CD4-positive, alpha-beta memory T cell (primary cell): ENCODE measurements at places on chromosomes 5 and 9. TPM values are rescaled to one million over a fixed set of nuclear protein-coding genes. Genes with fewer than 3 reads are reported as not detected.

Gene TMEM215
- total RNA-seq = not detected

Gene TPPP
- 0.97 TPM for total RNA-seq

Gene GALNT12
- 13.8 TPM for total RNA-seq

- no peaks in the 10 kb centered on the region for H3K36me3 ChIP-seq
- H3K27me3 ChIP-seq = no peaks in the 10 kb centered on the region
- no peak for DNase-seq
- H3K4me3 ChIP-seq = no peak overlapping the region
- no peak overlapping the region for H3K27ac ChIP-seq
These were observed 4.2 kb upstream of the NR5A1 start for GRCh38 chr9:124511426-124511840.

- no peaks in the 10 kb centered on the region for H3K4me1 ChIP-seq
- no peak for DNase-seq
- no peak overlapping the region for H3K4me3 ChIP-seq
- no peaks in the 10 kb centered on the region for H3K36me3 ChIP-seq
- H3K27me3 ChIP-seq = no peaks in the 10 kb centered on the region
These were observed 24.0 kb upstream of the FRMPD1 start for GRCh38 chr9:37626708-37627292.

GRCh38 chr5:35979715-35980114, 11.5 kb downstream of the UGT3A1 start:
- H3K27me3 ChIP-seq = no peaks in the 10 kb centered on the region
- H3K27ac ChIP-seq = no peak overlapping the region
- no peak for DNase-seq
- no peak overlapping the region for H3K4me3 ChIP-seq
- no peaks in the 10 kb centered on the region for H3K4me1 ChIP-seq
- no peaks in the 10 kb centered on the region for H3K36me3 ChIP-seq

DNA sequence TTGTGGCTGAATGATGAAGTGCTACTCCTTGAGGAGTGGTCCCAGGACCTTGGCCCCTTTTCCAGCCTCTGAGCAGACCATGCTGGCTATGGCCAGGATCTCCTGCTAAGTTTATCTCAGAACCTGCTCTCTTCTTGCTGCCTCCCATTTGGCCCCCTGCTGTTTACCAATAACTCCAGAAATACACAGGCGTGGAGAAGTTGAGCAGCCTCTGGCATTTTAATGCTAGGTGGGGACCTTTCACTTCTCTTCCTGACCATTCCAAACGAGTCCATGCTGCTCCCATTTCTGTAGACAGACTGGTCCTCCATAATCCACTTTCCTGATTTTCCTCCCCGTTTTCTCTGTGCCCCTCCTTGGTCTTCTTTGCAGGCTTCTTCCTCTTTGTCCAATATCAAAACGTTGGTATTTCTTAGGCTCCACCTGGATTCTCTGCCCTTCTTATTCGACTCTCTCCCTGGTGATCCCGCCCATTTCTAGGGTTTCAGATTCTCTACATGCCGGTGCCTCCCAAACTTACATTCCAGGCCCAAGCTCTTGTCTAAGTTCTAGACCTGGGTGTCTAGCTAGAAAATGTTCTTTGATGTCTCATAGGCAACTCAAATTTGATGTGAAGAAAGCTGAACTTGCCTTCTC, 33.4 kb upstream of the TNFAIP8 start:
- H3K27ac ChIP-seq = peak overlapping the region; percentile 59
- no peaks in the 10 kb centered on the region for H3K27me3 ChIP-seq
- no peak for DNase-seq
- no peaks in the 10 kb centered on the region for H3K36me3 ChIP-seq
- peaks cover 95% of the 10 kb centered on the region for H3K4me1 ChIP-seq

- H3K36me3 ChIP-seq = peaks cover 6% of the 10 kb centered on the region
- H3K4me3 ChIP-seq = no peak overlapping the region
- no peak overlapping the region for H3K27ac ChIP-seq
- DNase-seq = no peak
- peaks cover 95% of the 10 kb centered on the region for H3K4me1 ChIP-seq
These were observed 8.2 kb downstream of the PRRC2B start for GRCh38 chr9:131402073-131402472.

DNA sequence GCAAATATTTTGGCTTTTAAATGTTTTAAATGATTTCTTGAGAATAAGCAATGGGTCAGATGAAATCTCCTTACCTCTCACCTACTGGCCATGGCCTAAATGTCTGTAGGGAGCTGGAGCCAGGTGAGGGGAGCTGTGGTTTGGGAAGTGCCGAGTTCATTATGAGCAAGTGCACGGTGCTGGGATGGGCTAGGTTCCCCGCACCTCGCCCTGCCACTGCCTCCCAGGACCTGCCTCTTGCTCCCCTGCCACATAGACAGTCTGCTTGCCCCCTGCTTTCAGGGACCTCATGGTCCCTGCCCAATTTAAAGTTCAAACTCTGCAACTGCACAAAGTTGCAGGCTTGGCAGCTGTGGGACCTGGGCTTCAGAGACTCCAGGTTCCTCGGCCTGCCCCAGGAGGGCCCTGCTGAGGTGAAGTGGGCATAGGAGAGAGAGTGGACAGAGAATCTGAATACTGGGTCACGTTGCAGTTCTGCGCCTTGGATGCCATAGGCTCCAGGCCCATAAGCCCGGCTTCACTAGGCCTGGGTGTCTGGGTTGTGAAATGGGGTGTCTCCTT, 5.4 kb downstream of the OR13J1 start:
- no peaks in the 10 kb centered on the region for H3K4me1 ChIP-seq
- no peak overlapping the region for H3K4me3 ChIP-seq
- peaks cover 5% of the 10 kb centered on the region for H3K27me3 ChIP-seq
- no peaks in the 10 kb centered on the region for H3K36me3 ChIP-seq

DNA sequence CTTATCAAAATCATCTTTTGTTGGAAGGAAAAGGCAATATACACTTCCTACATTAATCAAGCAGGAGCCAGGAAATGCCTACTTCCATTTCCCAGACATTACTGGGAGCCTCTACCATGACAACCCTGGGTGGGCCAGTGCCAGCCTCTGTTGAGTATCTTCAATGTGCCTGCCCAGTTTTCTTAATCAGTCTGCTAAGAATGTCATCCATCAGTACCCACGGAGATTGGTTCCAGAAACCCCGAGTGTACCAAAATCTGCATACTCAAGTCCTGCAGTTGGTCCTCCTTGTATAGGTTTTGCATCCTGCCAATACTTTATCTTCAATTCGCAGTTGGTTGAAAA, 82.4 kb downstream of the MARCHF3 start:
- H3K27ac ChIP-seq = no peak overlapping the region
- H3K36me3 ChIP-seq = no peaks in the 10 kb centered on the region
- no peaks in the 10 kb centered on the region for H3K27me3 ChIP-seq

GRCh38 chr5:151937851-151938250, 13.2 kb upstream of the GLRA1 start:
- no peak for DNase-seq
- H3K4me1 ChIP-seq = no peaks in the 10 kb centered on the region
- no peaks in the 10 kb centered on the region for H3K27me3 ChIP-seq

GRCh38 chr5:68178579-68178978, 37.0 kb upstream of the PIK3R1 start:
- H3K27me3 ChIP-seq = no peaks in the 10 kb centered on the region
- no peak overlapping the region for H3K27ac ChIP-seq
- no peak overlapping the region for H3K4me3 ChIP-seq
- DNase-seq = no peak
- H3K36me3 ChIP-seq = no peaks in the 10 kb centered on the region

DNA sequence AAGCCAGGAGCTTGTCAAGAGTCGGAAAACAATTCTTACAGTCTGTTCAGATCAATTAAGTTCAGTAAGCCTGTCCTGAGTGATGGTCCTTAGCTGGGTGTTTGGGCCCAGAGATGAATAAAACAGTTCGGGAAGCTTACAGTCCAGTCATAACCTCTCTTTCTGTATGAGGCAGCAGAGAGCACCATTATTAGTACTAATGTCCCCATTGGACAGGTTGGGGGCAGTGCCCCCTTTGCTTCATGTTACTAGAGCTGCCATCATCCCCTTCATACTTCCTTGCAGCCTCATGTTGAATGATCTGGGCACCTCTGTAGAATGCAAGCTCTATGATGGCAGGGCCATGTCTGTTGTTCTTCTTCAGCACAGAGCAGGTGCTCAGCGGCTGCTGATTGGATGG, 9.8 kb downstream of the DOCK2 start:
- DNase-seq = no peak
- H3K27me3 ChIP-seq = no peaks in the 10 kb centered on the region
- no peak overlapping the region for H3K4me3 ChIP-seq
- peaks cover 4% of the 10 kb centered on the region for H3K36me3 ChIP-seq

GRCh38 chr9:69980041-69980440, 63.6 kb upstream of the MAMDC2 start:
- DNase-seq = no peak
- no peak overlapping the region for H3K27ac ChIP-seq
- no peak overlapping the region for H3K4me3 ChIP-seq
- H3K36me3 ChIP-seq = no peaks in the 10 kb centered on the region
- no peaks in the 10 kb centered on the region for H3K27me3 ChIP-seq

- H3K27ac ChIP-seq = no peak overlapping the region
- no peaks in the 10 kb centered on the region for H3K4me1 ChIP-seq
- H3K27me3 ChIP-seq = no peaks in the 10 kb centered on the region
- H3K36me3 ChIP-seq = no peaks in the 10 kb centered on the region
These were observed 101.3 kb downstream of the RASEF start for GRCh38 chr9:82961504-82962125.

DNA sequence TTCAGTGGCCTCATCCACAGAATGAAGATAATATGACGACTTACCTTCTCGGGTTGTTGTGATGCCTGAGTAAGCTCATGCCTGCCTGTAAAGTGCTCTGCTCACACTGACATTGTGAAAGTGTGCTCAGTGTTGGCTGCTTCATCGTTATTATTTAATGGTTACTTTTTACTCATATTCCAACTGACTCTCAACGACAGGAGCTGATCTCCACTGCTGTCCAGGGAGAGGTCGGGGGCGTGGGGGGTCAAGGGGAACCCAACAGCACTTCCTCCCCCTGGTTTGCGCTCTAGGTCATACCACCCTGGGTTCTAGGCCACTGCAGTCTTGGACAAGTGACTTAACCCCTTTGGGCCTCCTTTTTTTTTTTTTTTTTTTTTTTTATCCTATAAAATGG, 52.9 kb upstream of the ANGPTL2 start:
- no peak overlapping the region for H3K4me3 ChIP-seq
- no peaks in the 10 kb centered on the region for H3K36me3 ChIP-seq
- no peak for DNase-seq
- H3K4me1 ChIP-seq = no peaks in the 10 kb centered on the region
- no peaks in the 10 kb centered on the region for H3K27me3 ChIP-seq
- no peak overlapping the region for H3K27ac ChIP-seq

DNA sequence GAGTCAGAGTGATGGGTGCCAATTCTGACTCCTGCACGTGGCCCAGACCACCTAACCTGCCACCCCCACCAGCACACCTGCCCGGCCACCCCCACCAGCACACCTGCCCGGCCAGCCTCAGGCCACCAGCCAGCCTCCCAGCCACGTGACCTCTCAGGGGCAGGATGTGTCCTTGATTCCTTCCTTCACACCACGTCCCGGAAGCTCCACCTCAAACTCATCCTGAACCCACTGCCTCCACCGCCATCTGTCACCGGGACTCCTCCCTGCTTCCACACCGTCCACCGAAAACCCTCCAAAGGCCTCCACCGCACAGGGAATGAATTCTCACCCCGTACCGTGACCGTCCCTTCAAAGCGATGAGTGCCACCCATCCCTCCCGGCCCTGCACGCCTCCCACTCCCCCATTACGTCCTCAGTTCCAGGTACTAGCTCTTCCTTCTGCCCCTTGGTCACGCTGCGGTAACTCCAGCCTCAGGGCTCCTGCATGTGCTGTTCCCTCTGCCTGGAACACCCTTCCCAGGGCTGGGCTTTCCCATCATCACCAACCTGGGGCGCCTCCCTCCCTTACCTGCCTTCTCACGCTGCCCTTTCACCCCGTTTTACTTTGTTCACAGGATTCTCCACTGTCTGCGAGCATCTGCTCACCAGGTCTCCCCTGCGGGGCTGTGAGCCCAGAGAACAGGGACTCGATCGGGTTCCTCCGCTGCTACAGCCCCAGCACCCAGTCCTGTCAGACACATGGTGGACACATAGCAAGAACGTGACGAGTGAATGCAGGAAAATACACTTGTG, 82.9 kb downstream of the ADAMTS2 start:
- H3K4me3 ChIP-seq = no peak overlapping the region
- H3K27me3 ChIP-seq = no peaks in the 10 kb centered on the region
- no peak overlapping the region for H3K27ac ChIP-seq
- H3K4me1 ChIP-seq = no peaks in the 10 kb centered on the region
- H3K36me3 ChIP-seq = no peaks in the 10 kb centered on the region

GRCh38 chr9:91198405-91198804, 163.3 kb downstream of the AUH start:
- no peaks in the 10 kb centered on the region for H3K27me3 ChIP-seq
- DNase-seq = no peak
- no peaks in the 10 kb centered on the region for H3K36me3 ChIP-seq
- no peak overlapping the region for H3K4me3 ChIP-seq

DNA sequence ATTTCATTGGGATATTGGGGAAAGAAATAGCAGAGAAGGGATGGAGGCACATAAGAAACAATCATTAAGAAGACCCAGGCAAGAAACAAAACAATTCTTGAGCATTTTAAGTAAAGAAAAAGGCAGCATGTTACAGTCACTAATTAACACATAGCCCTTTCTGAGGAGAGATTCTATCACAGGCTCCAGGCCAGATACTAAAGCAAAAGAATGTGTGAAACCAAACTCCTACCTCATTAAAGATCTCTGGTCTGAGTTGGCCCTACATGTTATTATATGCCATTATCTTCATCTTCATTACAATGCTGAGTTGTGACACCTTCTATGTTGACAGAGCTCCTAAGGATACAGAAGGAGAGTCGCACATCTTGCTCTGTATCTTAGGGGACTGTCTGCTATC, 37.5 kb downstream of the DAP start:
- H3K4me1 ChIP-seq = no peaks in the 10 kb centered on the region
- H3K27me3 ChIP-seq = no peaks in the 10 kb centered on the region
- H3K4me3 ChIP-seq = no peak overlapping the region
- DNase-seq = no peak
- H3K27ac ChIP-seq = no peak overlapping the region
- no peaks in the 10 kb centered on the region for H3K36me3 ChIP-seq

DNA sequence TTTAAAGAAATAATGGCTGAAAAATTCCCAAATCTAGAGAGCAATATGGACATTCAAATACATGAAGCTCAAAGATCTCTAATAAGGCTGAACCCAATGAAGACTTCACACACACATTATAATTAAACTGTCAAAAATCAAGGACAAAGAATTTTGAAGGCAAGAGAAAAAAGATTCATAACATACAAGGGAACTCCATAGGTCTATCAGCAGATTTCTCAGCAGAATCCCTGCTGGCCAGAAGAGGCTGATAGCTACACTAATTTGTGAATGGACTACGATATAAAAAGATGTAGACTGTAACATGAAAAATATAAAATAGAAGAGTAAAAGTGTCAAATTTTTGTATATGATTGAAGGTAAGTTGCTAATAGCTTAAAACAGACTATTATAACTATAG, 251.9 kb downstream of the ADAMTS6 start:
- H3K4me3 ChIP-seq = no peak overlapping the region
- no peak for DNase-seq
- H3K27ac ChIP-seq = no peak overlapping the region
- no peaks in the 10 kb centered on the region for H3K4me1 ChIP-seq

- no peak overlapping the region for H3K27ac ChIP-seq
- no peak for DNase-seq
- H3K4me1 ChIP-seq = peaks cover 10% of the 10 kb centered on the region
- H3K4me3 ChIP-seq = no peak overlapping the region
- no peaks in the 10 kb centered on the region for H3K36me3 ChIP-seq
- no peaks in the 10 kb centered on the region for H3K27me3 ChIP-seq
These were observed 19.4 kb downstream of the ABO start for GRCh38 chr9:133255371-133256135.

GRCh38 chr5:113205323-113205722, 228.7 kb downstream of the DCP2 start:
- H3K27ac ChIP-seq = no peak overlapping the region
- DNase-seq = no peak
- no peaks in the 10 kb centered on the region for H3K27me3 ChIP-seq
- no peaks in the 10 kb centered on the region for H3K4me1 ChIP-seq
- H3K4me3 ChIP-seq = no peak overlapping the region
